ENCODE measurements at places on chromosomes 13 and 19.

GRCh38 chr13:75285310-75285709 lies 196.7 kb downstream of the TBC1D4 start:
- DNase-seq, result no peak

DNA sequence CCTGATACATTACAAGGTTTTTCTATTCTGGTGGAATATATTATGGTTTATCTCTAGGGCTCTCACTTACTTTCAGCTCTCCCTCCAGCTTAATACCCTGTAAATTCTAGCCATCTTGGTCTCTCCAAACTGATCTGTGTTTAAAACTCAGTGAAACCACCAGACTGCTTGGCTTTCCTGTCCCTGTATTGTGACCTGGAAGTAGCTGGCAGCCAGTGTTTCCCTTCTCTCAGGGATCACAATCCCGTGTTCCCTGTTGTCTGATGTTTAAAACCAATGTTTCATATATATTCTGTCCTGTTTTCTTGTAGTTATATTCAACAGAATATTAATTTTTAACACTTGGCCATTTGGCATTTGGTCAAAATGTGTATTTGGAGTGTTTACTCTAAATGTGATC lies 8.0 kb downstream of the AKAP11 start:
- no peak for DNase-seq

DNA sequence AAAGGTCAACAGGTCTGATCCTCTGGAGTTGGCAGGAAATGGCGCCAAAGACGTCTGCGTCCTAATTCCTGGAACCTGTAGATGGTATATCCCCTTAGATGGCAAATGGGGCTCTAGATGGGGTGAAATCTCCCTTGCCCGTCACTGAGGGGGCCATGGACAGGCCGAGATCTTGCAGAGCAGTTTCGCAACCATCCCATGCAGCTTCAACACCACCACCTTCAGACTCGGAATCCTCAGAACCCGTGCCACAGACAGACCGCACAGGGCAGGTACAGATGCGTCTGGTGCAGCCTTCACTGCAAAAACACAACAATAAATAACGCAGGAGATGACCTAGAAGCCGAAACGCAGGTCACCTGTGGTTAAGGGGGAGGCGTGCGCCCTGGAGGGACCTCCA lies 17.7 kb downstream of the REXO1 start:
- DNase-seq, result no peak

DNA sequence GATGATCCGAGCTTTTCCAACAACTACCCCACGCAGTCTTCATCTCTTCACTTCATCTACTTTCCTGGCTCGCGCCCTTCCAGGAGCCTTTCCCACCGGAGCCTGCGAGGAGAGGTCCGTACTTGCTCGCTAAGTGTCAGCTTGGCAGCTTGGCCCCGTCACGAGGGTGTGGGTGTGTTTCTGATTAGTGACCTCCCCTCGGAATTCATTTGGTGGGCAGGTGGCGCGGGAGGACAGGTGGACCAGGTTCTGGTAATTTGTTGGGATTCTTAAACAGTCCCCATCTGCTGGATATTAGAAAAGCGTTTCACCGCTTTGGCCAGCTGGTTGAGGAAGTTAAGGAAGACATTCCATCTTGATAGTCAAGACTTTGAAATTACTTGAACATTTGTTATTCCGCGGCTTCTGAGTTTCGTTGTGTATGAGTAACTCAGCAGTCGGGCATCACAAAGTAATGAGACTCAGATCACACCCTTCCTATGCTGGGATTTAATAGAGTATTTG lies 515 bp downstream of the UFM1 start:
- DNase-seq, result peak; percentile 42

GRCh38 chr13:77544355-77544754 lies 8.8 kb downstream of the SCEL start:
- DNase-seq, result no peak

DNA sequence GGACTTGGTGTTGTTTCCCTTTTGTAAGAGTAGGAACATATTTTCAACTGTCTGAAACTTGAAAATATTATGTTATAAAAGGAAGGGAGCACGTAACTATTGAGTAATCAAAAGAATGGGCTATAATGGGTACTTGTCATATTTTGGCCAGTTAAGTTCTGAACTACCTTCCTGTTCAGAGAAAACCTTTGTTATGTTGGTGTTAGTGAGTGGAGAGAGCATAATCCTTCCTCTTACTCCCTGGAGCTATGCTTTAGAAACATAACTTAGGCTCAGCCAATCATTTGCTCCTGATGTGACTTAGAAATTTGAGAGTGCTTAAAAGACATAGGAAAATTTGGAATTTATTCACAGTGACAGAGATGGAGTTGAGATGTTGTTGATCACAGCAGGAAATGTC lies 482.5 kb upstream of the SPRY2 start:
- DNase-seq, result no peak

- no peak for DNase-seq
Observed at GRCh38 chr13:105153611-105154010, 1381.9 kb downstream of the EFNB2 start.

GRCh38 chr13:110884517-110884916 lies 30.4 kb downstream of the ANKRD10 start:
- DNase-seq, result no peak

DNA sequence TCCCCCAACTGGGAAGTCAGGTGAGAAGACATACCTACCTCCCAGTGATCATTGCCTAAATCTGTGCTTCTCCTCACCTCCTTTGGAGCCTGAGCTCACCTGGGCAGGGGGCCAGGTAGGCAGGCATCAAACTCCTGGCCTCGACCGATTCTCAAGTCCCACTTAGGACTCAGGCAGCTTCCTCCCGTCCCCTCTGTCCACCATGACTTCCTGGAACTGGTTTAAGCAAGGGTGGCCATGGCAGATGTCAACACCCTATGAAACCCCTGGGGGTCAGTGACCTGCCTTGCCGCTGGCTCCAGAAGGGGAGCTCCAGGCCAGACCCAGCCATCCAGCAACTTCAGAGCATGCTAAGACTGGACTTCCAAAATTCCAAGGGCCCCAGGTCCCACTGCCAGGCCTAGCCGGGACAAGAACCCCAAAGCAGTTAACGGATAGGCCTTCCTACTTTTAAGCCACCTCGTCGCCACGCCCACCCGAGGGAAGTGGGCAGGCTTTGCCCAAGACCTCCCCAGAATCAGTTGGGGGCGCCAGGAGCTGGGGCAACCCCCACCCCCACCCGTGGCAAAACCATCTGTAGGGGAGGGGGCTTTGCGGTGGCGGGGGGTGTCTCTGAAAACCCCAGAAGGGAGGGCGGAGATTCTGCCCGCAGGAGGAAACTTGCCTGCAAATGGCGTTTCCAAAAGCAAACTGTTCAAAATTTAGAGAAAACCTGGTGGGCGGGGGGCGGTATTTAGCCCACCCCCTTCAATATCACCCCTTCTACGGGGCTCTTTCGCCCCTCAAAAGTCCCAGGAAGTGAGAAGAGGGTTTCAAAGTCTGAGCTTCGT lies 657 bp downstream of the PLIN3 start:
- peak; percentile 67 for DNase-seq

DNA sequence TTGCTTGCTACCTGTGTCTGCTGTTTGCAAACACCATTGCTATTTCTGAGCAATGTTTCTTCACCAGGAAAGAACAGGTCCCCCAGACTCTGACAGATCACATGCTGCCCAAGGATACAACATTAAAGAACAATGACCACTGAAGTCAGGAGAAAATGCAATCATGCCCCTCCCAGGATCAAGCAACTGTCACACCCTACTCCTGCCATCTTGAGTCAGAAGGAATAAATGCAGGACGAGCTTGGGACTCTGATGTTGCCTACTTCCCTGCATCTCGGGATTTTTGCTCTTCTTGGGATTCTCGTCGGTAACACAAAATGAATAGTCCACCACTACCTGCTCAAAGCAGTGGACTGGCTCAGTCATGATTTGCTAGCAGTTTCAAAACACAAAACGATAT lies 490.6 kb downstream of the COG6 start:
- DNase-seq, result peak; percentile 16

GRCh38 chr19:40803857-40804782 lies 5.1 kb downstream of the EGLN2 start:
- DNase-seq, result no peak

- DNase-seq, result no peak
Observed at GRCh38 chr13:77345150-77345780, 18.4 kb upstream of the MYCBP2 start.

GRCh38 chr13:78680115-78680561 lies 21.2 kb upstream of the OBI1 start:
- DNase-seq, result no peak

DNA sequence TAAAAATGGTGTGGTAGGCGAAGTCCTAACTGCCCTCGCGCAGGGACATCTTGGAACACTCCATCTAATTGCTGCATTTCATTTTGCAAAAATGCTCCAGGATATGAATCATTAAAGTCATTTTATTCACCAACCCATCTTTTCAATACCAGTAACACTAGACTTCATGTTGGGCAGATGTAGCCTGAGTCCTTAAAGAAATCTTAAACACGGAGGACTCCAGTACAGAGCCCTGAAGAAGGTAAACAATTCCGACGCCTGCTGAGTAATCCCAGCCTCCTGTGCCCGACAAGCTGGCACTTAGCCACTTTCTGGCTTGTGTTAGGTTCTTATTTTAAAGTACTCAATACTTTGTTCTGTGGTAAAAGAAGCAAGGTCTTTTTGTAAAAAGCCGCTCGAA lies 58.0 kb upstream of the IRS2 start:
- no peak for DNase-seq

GRCh38 chr13:80814541-80814940 lies 473.6 kb upstream of the SPRY2 start:
- no peak for DNase-seq

DNA sequence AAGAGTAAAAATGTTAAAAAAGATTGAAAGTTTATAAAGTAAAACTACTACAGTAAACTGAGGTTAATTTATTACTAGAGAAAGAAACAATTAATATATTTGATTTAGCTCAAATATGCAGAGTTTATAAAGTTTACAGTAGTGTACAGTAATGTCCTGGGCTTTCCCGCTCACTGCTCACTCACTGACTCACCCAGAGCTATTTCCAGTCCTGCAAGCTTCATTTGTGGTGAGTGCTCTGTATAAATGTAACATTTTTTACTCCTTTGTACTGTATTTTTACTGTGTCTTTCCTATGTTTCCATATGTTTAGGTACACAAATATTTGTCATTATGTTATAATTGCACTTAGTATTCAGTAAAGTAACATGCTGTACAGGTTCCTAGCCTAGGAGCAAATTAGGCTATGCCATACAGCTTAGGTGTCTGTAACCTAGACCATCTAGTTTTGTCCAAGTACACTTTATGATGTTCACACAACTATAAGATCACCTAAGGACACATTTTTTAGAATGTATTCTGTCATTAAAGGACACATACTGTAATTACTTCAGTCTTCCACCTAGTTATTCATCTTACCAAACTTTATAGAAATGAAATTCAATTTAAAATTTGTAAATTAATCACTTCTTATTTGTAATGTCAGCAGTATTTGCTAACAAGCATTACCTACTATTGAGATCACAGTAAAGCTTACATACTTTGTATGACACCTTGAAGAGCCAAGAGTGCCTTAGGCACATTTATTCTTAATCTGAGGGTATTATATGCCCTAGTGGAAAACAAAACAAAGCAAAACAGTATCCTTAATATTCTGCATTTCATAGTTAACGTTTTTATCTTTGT lies 683.4 kb downstream of the PCDH9 start:
- no peak for DNase-seq

DNA sequence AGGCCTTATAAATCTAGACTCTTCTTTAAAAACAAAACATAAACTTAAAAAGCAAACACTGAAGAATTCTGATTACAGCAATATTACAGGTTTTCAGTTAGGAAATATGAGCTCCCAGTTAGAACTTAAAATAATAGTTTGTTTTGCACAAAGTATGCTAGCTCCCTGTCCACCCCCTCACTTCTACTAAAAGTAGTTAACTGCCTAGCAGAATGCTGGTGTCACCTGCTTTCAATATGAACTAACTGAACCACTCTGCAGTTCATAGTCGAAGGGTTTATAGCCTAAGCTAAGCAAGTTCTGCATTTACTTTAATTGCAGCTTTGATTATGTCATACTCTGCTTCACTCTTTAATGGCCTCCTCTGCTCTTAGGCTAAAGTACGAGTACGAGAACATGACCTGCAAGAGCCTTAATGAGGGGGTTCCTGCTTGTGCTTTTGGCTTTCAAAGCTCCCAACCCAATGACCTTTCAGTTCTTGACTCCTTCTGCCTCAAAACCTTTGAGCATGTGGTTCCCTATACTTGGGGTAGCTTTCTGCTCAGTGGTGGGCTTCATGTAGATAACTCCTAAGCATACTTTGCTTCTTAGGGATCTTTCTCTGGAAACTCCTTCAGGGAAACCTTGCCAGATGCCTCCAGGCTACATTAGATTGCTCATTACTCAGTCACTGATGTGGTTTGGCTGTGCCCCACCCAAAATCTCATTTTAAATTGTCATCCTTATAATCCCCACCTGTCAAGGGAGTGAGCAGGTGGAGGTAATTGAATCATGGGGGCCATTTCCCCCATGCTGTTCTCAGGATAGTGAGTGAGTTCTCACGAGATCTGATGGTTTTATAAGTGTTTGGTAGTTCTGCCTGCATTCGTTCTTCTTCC lies 278.9 kb upstream of the ARGLU1 start:
- DNase-seq, result no peak

- no peak for DNase-seq
Observed at GRCh38 chr19:31761281-31761913, 412.2 kb upstream of the TSHZ3 start.

GRCh38 chr13:74336546-74336945 lies 202.3 kb upstream of the KLF12 start:
- DNase-seq, result no peak

DNA sequence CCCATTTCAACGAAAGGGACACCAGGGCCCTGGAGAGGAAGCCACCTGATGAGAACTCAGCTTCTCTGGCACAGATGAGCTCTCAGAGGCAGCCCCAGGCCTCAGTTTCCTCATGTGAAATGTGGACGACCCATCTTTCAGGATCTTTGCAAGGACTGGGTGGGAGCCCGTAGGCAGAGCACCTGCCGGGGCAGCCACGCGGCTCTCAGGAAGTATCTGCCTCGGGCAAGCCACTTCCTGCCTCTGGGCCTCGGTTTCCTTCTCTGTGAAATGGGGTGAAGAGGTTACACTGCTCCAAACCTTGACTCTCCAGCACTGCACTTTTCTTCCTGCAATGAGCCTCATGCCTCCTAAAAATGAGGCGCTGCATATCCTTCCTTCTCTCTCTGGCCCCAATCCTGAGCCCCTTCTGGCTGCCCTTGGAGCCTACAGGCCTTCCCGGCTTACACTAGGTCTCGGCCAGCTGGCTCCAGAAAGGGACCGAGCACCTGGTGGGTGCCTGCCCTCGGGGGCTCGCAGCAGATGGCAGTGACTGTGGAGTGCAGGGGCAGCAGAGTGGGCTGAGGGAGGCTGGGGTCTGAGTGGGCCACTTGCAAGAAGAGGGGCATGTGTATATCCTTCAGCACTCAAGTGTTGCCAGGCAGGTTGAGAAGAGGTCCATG lies 3.5 kb downstream of the SSBP4 start:
- DNase-seq, result no peak

GRCh38 chr13:45781553-45782326 lies 69.8 kb downstream of the SIAH3 start:
- no peak for DNase-seq

GRCh38 chr19:35038623-35039512 lies 2.7 kb upstream of the HPN start:
- no peak for DNase-seq

- no peak for DNase-seq
Observed at GRCh38 chr13:99144306-99144705, 56.3 kb upstream of the UBAC2 start.

GRCh38 chr19:45995715-45996385 lies 583 bp downstream of the CCDC61 start:
- no peak for DNase-seq

Data from WTC11 (cell line).